ENCODE measurements at places on chromosomes 11 and 22.
A peak's percentile ranks its signal among the peaks of the same experiment; 100 is the strongest.

DNA sequence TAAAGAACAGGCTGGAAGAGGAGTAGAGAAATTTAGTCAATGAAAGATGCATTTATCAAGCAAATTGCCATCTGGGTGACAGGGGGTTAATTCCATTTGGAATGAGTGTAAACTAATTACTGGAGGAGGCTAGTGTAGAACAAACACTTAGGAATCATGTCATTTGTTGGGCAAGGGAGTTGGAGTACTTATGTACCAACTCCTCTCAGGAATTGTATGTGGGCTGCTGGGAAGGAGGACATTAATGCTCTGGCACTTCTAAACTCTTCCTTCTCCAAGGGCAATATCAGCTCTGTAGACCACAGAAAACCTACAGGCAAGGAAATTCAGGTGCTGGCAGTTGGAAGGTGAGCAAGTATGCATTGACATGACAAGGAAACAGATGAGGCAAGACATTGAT lies 141.0 kb downstream of the MSANTD4 start:
- DNase-seq: no peak

- DNase-seq: no peak
Measured at GRCh38 chr11:27084518-27084917, 43.9 kb downstream of the BBOX1 start.

DNA sequence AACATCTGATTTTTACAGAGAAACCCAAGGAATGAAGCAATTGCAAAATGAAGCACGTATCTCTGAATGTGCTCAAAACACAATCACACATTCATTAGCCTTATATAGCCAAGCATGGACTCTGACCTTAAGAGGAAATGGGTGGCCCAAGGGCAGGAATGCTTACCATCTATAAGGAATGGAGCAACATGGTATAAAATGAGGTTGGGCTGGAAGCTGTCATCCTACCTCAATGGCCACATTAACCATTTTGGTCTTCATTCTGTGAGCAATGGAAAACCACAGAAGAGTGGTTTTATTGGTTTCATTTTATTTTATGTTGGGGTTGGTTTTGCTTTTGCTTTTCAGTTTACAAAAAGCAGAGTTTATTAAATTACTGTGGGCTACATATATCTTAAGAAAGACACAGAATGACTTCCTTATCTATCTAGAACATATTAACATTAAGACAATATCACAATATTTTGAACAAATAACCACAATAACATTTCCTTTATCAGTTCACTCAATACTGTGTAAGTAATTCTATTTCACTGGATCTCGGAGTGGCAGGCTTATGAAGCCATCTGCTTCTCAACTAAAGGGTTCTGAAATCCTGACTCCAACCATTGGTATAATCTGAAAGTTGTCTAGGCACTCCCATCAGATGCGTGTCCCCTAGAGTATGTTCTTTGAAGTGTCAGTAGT lies 10.8 kb upstream of the MS4A13 start:
- no peak for DNase-seq

DNA sequence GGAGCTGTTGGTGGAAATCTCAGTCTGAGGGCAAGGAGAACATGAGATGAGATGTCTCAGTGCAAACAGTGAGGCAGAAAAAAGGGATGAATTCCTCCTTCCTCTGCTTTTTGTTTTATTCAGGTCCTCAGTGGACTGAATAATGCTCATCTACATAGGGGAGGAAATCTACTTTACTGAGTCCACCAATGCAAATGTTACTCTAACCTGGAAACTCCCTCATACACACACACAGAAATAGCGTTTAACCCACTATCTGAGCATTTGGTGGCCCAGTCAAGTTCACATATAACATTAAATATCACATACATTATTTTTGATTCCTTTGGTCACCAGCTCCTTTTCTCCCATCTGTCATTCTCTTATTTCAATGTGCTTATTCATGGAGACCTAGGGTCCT lies 418.8 kb downstream of the TMEM135 start:
- no peak for DNase-seq

GRCh38 chr11:123654566-123655081 lies at the start of gene SCN3B:
TSS of gene SCN3B (minus strand) at chr11:123654624. CDS start at chr11:123653801, 823 bp downstream.
- DNase-seq: no peak

DNA sequence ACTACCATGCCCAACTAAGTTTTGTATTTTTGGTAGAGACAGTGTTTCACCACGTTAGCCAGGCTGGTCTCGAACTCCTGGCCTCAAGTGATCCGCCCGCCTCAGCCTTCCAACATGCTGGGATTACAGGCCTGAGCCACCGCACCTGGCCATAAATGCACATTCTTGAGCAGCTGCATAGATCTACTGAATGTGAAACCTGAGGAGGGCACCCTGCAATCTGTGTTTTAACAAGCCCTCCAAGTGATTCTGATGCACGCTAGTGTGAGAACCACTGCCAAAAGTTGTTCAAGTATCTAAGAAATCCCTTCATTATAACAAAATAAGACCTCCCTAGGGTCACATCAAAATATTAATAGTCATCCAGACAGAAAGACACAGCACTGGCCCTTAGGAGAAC lies 89.3 kb downstream of the RDX start:
- DNase-seq: no peak

DNA sequence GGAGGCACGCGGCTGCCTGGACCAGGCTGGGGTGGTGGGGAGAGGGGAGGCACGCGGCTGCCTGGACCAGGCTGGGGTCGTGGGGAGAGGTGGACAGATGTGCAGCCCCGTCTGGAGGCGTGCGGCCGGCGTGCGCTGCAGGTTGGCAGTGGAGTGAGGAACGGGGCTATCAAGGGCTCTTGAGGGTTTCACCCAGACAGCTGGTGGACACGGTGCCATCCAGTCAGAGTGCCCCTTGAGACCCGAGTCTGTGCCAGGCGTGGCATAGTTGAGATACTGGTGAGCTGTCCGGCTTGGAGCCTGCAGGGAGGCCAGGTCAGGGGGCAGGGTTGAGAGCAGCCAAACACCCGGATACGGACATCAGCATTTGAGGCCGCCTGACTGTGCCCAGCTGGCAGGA lies 1.5 kb upstream of the GRAMD4 start:
- DNase-seq: no peak

GRCh38 chr11:61711498-61711897 lies 31.3 kb downstream of the DAGLA start:
- DNase-seq: no peak

DNA sequence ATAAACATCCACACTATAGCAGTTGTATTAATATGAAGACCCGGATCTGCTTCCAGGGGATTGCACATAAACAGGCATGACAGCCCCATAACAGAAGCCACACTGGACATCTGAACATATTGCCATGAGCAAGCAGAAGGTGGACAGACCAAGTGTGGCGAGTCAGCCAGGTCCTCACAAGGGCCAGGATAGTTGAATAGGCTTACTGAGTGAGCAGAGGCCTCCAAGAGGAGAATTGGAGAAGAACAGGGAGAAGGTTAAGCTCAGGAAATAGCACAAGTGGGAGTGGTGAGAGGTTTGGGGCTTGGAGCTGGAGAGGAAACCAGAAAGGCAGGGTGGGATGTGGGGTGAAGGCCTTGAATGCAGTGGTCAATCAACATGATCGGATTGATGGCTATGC lies 10.8 kb downstream of the SLC35C1 start:
- no peak for DNase-seq

DNA sequence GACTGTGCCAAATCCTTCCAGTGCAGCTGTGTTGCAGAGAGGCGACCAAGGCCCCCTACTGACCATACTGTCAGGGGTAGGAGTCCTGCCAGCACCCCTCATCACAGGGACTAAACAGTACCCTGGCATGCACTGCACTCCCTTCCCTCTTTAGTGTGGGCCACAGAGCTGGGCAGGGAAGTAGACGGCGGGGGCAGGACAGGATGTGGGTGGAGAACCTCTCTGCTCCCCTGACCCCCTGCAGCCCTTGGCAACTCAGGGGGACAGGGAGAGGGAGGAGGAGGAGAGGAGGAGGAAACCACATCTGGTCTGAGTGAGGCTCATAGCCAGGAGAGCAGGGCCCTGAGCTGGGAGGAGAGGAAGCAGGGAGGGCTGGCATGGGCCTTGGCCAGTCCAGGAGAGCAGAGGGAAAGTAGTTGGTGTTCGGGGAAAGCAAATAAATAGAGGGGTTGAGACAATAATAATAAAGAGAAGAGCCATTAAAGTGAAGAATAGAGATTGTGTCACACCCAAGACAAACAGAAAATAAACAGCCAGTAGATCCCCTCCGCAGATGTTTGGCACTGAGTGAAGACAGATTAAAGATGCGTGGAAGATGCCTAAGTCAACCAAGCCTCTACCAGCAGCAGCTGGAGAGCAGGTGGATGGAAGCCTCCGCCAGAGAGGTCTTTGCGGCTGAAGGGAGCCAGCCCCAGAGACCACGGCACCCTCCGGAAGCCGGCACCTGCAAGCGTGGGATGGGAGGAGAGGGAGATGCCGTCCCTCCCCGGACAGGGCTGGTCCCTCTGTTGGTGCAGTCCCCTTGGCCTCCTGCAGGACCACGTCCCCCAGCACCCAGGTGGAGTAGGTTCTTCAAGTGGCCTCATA lies 61.5 kb downstream of the RPUSD4 start:
- no peak for DNase-seq

DNA sequence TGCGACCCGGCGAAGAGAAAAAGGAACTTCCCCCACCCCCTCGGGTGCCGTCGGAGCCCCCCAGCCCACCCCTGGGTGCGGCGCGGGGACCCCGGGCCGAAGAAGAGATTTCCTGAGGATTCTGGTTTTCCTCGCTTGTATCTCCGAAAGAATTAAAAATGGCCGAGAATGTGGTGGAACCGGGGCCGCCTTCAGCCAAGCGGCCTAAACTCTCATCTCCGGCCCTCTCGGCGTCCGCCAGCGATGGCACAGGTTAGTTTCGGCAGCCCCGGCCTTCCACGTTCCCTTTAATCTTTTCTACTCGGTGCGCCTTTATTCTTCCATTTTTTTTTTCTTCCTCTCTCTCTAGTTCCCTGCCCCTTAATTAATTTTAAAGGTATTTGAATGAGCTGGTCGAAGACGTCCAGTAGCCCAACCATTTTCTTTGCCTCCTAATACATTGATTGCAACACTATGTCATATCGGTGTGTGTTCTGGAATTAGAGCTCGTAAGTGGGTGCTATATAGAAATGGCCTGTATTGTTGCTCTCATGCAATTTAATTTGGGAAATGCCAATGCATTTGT lies 537 bp downstream of the EP300 start:
- peak; percentile 36 for DNase-seq

DNA sequence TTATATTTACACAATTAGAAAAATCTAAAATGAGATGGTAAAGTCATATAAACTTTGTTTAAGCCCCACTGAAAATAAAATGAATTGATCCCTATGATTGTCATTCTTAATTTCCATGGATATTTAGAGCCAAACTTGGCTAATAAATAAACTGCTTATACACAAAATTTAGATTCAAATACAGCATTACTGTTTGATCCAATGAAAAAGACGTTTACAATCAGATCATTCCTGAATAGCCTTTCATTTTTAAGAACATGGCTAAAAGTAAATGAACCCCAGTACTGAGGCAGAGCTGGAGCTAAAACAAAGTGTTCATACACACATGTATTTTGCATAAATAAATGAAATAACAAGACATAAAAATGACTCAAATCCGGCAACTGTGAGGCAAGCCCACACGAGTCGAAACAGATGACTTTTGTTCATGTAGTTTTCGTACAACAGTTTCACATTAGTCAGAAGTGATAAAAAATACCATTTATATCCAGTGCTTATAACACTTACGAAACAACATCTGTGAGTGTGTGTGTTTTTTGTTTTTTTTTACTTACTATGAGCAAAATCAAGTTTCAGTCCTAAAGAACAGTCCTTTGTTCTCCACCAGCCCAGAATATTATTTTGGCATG lies 386.5 kb downstream of the SOX6 start:
- DNase-seq: no peak

DNA sequence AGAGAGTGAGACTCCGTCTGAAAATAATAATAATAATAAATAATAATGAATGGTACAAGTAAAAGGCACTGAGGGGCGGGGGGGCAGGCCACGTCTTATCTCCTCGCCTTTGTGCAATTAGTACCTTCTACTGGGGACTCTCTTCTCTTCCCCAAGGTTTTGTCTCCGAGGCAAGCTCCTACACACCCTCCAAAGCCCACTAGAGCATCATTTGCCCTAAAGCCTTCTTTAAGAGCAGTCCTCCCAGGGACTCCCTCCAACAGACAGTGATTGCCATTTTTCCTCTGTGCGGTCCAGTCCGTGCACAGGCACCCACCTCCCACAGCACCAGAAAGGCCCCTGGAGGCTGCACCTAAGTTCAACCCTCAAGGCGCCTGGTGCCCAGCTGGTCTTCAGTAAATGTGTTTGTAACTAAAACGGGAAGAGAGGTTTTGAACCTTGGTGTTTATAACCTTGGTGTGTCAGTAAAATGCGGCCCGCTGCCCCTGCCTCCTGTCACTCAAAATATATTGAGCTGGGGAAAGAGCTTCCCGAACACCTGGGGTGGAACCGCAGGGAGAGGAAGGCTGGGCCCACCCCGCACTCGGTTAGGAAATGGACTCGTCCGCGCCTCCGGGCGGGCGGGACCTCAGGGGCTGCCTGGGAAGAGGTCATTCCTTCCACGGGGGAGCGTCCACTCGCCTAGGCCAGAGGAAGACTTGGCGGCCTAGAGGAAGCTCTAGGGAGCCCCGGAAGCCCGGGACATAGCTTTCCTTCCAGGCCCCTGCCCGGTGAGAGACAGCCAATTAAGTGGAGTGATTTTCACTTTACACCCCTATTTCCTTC lies 4.7 kb upstream of the KDELR3 start:
- no peak for DNase-seq

DNA sequence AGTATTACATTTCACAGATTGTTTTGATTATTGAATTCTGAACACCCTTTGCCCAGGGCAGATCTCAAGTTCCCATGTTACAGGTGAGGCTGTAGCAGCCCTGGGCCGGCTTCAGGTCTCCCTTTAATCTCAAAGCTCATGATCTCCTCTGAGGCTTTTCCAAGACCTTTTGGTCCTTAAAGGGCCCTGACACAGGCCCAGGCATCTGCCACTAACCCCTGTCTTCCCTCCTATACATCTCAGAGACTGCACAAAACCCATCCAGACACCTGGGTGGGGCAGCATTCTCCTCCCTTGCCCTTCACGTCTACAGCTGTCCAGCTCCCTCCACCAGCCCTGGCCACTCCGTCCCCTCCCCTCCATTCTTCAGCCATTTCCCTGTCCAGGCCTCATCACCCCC lies 37.8 kb downstream of the PDE2A start:
- no peak for DNase-seq

Data from CD4-positive, alpha-beta T cell treated with Interferon gamma for 1 hour (primary cell).